ENCODE measurements at places on chromosomes 3 and 15.

- peak; percentile 72 for DNase-seq
These were observed 2.9 kb upstream of the IQSEC1 start for GRCh38 chr3:13075986-13076654.

- no peak for DNase-seq
These were observed 194.7 kb downstream of the LPP start for GRCh38 chr3:188348435-188349244.

DNA sequence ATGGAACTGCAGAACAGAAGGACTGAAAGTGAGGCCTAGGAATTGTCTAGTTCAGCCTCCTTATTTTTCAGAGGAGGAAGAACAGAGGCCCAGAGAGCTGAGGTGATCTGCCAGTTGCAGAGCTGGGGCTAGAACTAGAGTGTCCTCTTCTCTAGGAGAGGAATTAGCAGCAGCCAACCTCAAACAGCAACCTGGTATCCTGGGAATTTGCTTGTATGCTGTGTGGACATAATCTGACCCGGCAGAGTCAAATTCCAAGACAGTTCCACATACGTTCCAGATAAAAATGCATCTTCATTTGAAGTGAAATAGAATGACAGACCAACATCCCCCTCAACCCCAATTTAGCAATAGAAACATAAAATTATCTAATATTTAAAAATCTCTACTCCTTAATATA lies 13.5 kb upstream of the TSC22D2 start:
- no peak for DNase-seq

DNA sequence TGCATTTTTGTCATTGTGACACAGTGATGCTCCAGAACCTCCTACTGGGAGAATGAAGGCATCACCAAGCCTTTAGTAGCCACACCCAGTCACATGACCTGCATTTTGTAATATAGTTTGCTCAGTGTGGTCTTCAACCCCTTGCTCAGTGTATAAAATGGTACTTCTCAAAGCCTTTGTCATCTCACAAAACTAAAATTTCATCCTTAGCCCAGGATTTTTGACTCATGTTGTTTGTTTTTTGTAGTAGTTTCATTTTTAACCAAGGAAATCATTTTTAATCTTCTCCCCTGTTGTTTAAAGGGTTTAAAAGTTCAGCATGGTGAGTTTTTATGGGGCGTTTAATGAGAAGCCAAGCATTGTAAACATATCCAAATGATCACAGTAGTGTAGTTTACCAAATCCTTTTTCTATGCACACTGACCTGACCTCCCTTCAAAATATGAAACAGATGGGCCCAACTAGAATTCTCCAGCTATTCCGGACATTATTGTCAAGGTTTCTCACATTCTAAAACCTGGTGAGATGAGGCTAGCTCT lies 123.5 kb upstream of the IL12A start:
- DNase-seq, result no peak

GRCh38 chr3:191795196-191795595 lies 334.2 kb downstream of the PYDC2 start:
- DNase-seq, result no peak

GRCh38 chr15:37865687-37866086 lies 68.8 kb upstream of the TMCO5A start:
- no peak for DNase-seq

DNA sequence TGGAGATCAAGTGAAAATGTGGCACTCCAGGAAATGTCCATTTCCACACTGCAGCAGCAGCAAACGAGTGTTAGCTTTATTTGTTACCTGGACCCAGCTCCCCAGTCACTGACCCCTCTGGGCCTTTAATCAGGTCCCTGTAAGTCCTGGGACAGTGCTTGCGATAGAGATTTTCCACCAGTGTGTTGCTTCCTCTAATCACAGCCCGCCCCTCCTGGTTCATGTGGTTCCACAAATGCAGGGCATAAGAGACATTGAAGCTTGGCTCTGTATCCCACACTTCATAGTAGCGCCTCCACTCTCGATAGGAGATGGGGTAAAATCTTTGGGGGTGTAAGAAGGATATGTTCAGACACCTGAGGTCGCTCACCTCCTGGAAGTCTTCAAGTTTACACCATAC lies 8.0 kb downstream of the A4GNT start:
- DNase-seq, result no peak

DNA sequence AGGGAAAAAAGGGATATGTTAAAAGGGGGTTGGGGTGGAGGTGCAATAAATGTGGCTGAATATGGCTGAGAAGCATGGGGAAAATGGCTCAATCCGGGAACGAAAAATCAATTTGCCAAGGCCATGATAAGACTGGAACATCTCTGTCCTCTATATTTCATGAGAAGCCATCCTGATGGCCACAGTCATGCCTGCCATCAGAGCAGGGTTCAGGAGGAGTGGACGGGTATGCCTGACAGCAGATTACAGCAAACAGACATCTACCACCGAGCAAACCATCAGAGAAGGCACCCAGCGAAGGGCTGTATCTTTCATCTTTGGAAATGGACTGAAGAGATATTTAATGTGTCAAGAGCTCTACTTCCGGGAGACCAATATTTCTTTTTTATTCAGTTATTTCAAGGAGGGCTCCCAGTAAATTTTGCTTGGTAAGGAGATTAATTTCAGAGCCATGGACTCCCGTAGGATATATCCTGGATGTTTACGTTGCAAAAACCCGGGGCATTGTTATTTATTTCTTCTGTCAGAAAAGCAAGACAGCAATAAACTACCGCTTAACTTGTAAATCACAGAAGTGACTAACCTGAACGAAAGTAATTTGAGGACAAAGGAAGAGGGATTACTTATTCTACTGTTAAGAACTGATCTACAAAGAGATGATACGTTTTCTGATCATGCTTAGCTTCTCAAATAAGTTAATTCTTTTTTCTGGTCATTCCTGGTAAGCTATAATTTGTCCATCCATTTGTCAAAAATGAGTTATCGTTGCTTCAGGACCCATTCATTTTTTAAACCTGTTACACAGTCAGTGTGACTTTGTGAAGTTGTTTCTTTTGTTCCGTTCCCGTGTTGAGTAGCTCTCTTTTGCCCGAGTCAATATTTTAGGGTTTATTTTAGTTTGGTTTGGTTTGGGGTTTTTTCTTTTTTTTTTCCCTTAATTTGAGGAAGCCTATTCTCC lies 80.6 kb upstream of the CHD2 start:
- no peak for DNase-seq

- no peak for DNase-seq
These were observed 103.8 kb downstream of the RBMS3 start for GRCh38 chr3:29384640-29385039.

GRCh38 chr3:183494341-183494740 lies 61.2 kb downstream of the KLHL6 start:
- DNase-seq, result no peak

GRCh38 chr3:104735691-104736090 lies 631.0 kb upstream of the ALCAM start:
- DNase-seq, result no peak

DNA sequence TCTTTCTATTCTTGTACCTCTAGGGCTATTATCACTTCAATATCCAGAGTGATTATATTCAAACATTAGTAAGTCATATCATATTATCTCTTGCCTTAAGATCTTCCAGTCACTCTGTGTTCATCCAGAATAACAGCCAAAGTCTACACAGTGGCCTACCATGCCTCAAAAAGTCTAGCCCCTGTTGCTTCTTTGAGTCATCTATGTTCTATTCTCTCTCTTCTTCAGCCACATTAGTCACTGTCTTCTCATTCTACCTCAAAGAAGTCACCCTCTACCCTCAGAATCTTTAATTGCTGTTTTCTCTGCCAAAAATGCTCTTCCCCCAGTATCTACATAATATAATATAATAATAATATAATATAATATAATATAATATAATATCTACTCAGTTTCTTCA lies 356.0 kb downstream of the NLGN1 start:
- DNase-seq, result no peak

DNA sequence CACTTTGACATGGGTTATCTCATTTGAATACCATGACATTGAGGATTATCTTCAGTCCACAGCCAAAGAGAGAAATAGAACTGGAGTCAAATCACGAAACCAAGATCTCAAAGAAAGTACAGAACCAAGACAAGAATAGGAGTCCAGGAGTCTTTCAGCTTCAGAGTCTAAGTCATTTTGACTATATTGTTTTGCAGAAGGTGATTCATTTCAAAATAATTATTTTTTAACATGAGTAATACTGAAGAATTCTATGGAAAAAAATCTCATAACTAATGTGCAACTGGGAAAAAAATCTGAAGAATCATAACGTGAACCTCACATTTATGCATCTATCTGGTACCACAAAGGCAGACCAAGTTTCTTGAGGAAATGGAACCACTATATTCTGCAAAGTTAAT lies 60.3 kb downstream of the UBE3A start:
- no peak for DNase-seq

- DNase-seq, result no peak
These were observed 10.3 kb upstream of the CD47 start for GRCh38 chr3:108100906-108101660.

DNA sequence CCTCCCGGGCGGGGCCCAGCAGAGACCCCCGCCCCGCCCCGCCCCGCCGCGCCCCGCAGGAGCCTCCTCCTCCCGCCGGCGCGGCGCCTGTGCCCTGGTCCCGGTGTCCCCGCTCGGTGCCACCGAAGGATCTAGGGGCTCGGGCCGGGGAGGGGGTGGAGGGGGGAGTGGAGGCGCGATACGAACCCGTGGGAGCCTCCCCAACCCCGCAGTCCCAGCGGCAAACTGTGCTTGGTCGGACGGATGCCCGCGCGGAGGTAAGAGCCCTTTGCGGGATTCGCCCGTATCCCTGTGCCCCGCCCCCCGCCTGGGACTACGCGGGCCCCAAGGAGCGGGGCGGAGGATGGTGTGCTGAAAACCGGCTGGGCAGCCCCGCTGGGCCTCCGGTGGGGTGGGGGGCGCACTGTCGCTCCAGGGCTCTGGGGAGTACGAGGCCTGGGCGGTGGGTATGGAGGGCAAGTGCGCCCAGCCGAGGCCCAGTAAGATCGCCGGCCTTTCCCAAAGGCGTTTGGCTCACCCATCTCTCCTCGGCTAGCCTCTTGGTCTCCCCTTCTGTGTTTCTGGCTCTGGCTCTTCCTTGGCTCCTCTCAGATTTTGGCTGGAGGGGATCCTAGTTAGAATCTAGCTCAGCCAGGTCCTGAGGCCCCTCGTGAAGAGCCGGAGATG lies 65.6 kb upstream of the POLG start:
- DNase-seq, result no peak

GRCh38 chr3:112984485-112984884 lies 6.3 kb upstream of the GTPBP8 start:
- no peak for DNase-seq

- DNase-seq, result no peak
These were observed 7.4 kb upstream of the CAMP start for GRCh38 chr3:48215876-48216275.

- no peak for DNase-seq
These were observed 5.7 kb downstream of the DNAH12 start for GRCh38 chr3:57538465-57538864.

DNA sequence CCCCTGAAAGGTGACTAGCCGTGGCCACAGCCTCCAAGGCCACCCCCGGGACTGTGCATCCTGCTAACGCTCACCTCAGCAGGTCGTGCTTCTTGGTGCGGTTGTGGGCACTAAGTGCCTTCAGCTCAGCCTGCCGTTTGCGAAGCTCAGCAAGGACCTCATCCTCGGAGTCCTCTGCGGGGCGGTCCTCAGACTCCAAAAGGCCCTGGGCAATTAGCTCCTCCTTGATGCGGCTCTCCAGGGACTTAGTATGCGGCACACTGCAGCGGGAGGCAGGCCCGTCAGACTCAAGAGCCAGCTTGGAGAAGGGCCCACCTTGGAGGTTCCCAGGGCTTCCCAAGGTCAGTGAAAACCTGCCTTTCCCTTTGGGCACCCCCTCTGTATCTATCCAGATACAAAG lies 8.3 kb downstream of the TADA3 start:
- no peak for DNase-seq

DNA sequence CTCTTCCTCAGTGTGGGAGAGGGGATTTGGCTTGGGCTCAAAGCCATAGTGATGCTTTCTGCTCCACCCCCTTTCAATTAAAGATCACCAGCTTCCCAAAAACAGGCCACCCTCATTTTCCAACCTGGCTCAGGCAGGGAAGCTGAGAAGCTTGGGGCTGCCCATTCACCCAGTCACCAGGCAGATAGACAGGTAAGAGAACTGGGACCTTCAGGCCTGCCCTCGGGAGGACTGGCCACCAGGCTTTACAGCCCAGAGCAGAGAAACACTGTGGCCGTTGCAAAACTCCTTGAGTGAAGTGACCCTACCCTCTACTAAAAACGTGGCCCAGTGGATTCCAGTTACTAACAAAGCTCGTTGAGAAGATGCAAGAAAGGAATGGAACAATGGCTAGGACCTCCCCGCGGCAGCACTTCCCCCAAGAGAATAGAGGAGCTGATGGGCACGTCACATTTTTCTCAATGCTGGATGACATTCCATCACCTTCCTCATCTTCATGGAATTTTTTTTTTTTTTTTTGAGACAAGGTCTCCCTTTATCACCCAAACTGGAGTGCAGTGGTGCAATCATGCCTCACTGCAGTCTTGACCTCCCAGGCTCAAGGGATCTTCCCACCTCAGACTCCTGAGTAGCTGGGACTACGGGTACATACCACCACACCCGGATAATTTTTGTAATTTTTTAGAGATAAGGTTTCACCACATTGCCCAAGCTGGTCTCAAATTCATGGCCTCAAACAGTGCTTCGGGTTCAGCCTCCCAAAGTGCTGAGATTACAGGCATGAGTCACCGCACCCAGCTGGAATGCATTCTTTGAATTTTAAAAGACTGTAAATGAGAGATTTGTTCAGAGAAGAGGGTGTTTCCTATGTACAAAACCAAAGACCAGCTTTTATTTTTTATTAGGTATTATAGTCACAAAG lies 37.9 kb downstream of the LIPC start:
- no peak for DNase-seq
